Renal cortical epithelial cell (primary cell): ENCODE measurements at places on chromosomes 3 and 15. TPM values are rescaled to one million over a fixed set of nuclear protein-coding genes. Genes with fewer than 3 reads are reported as not detected.

Gene SEMA4B
- total RNA-seq = 26.6 and 154 TPM in 2 replicates

Gene FBXL22
- 0.45 TPM in 1 of 2 replicates, not detected in the other for total RNA-seq

Gene LCTL
- total RNA-seq = 0.35 and 0.50 TPM in 2 replicates

Gene SSUH2
- total RNA-seq = not detected in 2 replicates

Gene ACTRT3
- total RNA-seq = 12.3 and 14.3 TPM in 2 replicates

Gene CLSTN2
- total RNA-seq = 10.2 and 49.7 TPM in 2 replicates

Gene RTP1
- total RNA-seq = not detected in 2 replicates

Gene GOLGA6B
- total RNA-seq = not detected in 2 replicates

Gene PP2D1
- not detected in 2 replicates for total RNA-seq

Gene FEZF2
- not detected in 2 replicates for total RNA-seq

Gene PBRM1
- 43.6 and 91.2 TPM in 2 replicates for total RNA-seq

Gene C2CD4B
- 0.17 and 0.70 TPM in 2 replicates for total RNA-seq

Gene KNG1
- total RNA-seq = 0.99 TPM in 1 of 2 replicates, not detected in the other

Gene CAND2
- total RNA-seq = 1.0 and 2.7 TPM in 2 replicates

Gene GOLGA8T
- total RNA-seq = 0.30 TPM in 1 of 2 replicates, not detected in the other

Gene PLCH1
- total RNA-seq = 1.7 and 2.8 TPM in 2 replicates

Gene HGD
- 27.3 and 91.5 TPM in 2 replicates for total RNA-seq

Gene GATA2
- 1.6 and 4.3 TPM in 2 replicates for total RNA-seq

Gene HDDC3
- 13.0 and 17.1 TPM in 2 replicates for total RNA-seq
